ENCODE measurements at places on chromosomes 2 and 18. TPM values are rescaled to one million over a fixed set of nuclear protein-coding genes. Genes with fewer than 3 reads are reported as not detected.

GRCh38 chr2:134276381-134277172 is 22.7 kb downstream of the MGAT5 start:
- peak; percentile 49 for DNase-seq

ECEL1 gene
- not detected for total RNA-seq

ITGA4 gene
- total RNA-seq, result 19.2 TPM

DNA sequence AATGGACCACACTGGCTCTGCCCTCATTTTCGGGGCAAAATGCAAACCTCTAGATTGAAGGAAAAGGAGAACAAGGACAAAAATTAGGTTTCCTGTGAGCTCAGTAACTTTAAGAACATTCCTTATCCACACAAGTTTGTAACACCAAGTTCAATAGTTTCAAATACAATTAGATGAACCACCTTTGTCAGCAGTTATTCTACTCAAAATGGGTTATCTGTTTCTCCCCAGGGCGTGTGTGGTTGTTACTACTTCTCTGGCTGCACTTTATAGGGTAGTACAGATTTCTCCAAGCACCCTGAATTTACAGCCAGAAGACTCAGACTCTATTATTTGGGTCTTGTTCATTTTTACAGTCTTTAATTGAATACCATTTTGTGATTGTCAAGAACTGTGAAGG is 45.0 kb upstream of the TANK start:
- no peak for DNase-seq

- peak; percentile 20 for DNase-seq
Observed at GRCh38 chr2:142140434-142140845, 9.6 kb upstream of the LRP1B start.

- no peak for DNase-seq
Observed at GRCh38 chr2:146540271-146540932, 1304.4 kb upstream of the ACVR2A start.

Measured in LHCN-M2 (cell line).